ENCODE measurements at places on chromosomes 2 and 18.

DNA sequence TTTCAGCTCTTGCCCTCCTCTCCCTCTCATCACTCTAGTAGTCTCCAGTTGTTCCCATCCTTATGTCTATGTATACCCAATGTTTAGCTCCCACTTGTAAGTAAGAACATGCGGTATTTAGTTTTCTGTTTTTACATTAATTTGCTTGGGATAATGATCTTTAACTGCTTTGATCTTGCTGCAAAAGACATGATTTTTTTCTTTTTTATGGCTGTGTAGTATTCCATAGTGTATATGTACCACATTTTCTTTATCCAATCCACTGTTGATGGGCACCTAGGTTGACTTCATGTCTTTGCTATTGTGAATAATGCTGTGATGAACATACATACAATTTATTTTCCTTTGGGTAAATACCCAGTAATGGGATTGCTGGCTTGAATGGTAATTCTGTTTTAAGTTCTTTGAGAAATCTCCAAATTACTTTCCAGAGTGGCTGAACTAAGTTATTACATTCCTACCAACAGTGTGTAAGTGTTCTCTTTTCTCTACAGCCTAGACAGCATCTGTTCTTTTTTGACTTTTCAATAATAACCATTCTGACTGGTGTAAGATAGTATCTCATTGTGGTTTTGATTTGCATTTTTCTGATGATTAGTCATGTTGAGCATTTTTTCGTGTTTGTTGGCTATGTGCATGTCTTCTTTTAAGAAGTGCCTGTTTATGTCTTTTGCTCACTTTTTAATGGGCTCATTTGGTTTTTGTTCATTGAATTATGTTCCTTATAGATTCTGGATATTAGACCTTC lies 179.6 kb upstream of the SLC39A10 start:
- no peak for DNase-seq

DNA sequence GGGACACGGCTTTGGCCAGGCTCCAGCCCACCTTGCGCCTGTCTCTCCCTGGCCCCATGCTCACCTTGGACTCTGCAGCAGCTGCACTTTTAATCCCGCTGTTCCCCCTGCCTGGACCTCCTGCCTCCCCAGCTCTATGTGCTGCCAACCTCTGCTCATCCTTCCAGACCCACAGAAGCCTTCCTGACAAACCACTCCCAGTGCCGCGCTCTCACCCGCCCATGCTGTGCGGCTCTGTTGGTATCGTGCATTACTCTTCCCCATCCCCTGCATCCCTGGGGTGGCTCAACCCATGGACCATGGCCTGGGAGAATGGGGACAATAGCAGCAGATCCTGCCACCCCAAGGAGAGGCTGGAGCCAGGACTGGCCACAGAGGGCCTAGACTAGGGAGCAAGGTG lies 303.6 kb downstream of the CELF4 start:
- no peak for DNase-seq

- no peak for DNase-seq
Observed at GRCh38 chr2:160241251-160242137, 41.4 kb upstream of the ITGB6 start.

- DNase-seq, result no peak
Observed at GRCh38 chr2:4047961-4048891, 344.9 kb downstream of the DCDC2C start.

- DNase-seq, result no peak
Observed at GRCh38 chr2:8310557-8311455, 371.1 kb upstream of the ID2 start.

- DNase-seq, result no peak
Observed at GRCh38 chr2:18001671-18002070, 123.2 kb downstream of the KCNS3 start.

- no peak for DNase-seq
Observed at GRCh38 chr2:231521-232185, 32.2 kb downstream of the SH3YL1 start.

DNA sequence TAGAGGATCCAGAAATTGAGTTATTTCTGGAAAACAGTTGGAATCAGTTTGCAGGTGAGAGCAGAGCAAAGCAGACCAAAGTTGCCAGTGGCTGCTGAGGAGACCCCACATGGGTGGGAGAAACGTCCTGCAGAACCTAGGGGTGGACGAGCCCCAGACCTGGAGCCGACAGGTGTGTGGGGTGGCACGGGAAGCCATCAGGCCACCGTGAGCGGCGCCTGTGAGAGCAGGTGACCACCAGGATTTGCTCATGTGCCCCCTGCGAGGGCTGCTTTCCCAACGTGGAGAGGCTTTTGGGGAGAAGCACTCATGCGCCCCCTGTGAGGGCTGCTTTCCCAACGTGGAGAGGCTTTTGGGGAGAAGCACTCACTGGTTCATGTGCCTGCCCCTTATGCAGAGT lies 116.8 kb upstream of the NFATC1 start:
- DNase-seq, result no peak

DNA sequence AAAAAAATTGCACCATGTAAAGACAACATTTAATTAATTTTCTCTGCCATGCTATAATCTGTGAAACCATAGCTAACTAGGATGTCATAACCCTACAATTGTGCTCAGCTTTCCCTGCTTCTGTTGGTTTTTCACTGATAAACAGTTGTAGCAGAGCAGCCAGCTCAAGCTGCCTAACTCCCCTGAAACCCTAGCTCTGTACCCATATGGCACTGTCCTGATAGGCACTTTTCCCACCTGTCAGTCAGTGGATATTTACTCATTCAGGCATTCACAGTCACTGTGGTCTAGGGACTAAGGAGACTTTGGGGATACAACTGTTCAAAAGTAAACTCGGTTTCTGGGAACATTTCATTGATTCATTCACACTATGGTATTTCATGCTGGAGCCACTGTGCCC lies 407.0 kb downstream of the DSEL start:
- DNase-seq, result no peak

DNA sequence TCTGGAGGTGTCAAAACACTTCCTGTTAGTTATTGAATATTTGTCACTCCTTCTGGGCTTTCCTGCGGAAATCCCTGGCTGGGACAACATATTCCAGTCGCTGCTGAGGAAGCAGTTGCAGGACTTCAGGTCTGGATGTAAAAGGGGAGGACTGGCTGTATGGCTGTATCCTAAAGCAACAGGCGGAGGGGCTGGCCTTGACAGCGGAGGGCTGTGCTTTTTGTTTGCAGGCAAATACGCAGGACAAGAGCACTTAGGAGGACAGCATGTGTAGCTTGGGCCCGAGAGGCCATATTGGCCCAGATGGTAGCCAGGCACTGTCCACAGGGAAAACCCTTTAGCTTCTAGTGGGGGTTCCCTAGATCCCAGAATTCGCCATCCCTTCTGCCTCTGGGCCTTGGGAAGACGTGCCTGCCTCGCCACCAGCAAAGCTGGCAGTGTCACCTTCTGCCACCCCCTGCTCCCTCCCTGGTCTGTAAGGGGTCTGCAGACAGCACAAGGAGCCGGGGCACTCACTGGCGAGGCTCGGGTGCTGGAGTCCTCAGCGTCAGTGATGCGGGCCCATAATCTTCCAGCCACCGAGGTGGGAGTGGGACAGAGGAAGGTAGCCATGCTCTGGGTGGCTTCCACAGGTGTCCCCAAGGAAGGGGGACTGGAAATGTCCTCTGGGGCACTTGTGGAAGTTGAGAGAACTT lies 6.7 kb downstream of the NPPC start:
- DNase-seq, result no peak

GRCh38 chr2:37599688-37600525 lies 71.5 kb downstream of the CDC42EP3 start:
- no peak for DNase-seq

GRCh38 chr2:70132244-70133126 lies 45.2 kb downstream of the PCBP1 start:
- no peak for DNase-seq

DNA sequence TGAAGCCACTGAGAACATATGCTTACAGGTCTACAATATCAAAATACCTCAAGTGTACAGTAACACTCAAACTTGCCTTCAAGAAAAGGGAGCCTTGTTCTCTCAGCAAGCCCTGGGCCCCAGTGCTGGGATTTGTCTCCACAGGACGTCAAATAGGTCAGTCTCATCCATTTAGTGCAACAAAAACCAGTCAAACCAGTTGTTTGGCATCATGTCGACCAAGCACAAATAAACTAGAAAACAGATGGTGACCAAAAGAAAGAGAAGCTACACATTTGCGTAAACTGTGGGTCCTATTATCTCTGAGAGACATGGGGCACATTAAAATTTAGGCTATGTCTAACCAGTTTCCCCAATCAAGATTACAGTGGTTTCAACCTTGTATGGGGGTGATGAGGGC lies 182.6 kb upstream of the PKDCC start:
- DNase-seq, result no peak

DNA sequence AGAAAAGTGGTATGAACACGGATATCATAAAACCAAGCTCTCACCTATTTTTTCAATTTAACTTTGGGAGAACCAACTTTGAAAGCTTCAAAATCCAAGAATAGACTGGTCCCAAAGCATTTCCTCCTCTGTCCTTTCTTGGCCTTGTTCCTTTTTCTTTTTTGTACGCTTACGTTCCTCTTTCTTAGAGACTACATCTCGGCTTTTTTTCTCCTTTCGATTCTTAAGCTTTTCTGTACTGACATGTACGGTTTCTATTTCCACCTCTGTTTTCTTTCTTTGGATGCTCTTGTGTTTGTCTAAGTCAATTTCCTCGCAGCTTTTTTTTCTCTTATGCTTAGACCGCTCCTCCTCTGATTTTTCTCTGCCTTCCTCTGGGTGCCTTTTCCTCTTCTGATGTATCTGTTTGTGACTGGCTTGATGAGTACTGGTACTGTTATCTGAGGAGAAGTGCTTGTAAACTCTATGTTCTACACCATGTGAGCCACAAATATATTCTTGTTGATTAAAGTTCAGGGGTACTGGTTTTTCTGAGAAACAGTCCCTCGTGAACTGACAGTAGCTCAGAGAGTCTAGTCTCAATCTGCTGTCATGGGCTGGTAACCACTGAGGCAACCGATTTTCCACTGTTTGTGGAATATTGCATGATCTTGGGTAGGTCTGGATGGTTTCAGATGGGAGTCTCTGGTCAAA lies 11.5 kb upstream of the RNU2-63P start:
- no peak for DNase-seq

- no peak for DNase-seq
Observed at GRCh38 chr2:17643031-17643615, 102.6 kb downstream of the VSNL1 start.

- DNase-seq, result no peak
Observed at GRCh38 chr2:38829971-38830370, 45.8 kb downstream of the DHX57 start.

DNA sequence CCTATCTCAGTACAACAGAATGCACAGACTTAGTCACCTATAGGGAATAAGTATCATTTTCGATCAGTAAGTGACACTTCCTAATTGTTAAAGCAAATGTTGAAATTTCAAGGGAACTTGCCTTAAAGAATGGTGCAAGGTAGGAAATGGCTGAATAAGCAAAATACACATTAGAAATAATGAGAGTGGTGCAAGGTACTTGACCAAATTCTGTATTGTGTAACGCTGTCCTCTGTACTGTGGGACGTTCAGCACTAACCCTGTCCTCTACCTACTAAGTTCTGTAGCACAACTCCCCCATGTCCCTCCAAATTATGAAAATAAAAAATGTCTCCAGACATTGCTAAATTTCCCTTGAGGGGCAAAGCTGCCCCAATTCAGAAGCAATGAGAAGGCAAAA lies 19.4 kb downstream of the MMADHC start:
- DNase-seq, result no peak

- DNase-seq, result no peak
Observed at GRCh38 chr2:215466097-215466909, 30.4 kb upstream of the FN1 start.

DNA sequence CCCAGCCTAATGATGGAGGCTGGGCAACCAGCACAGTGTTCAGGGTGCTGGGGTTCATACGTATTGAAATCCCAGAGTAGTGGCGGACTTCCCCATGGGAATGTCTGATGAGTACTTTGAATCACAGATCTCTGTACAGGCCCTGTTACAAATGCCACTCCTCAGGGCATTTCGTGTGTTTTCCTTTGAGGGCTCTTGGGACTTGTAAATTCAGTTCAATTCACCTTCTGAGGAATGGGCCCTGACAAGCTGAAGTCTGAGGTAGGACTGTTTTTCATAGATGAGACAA lies 288 bp upstream of the RDH14 start:
- no peak for DNase-seq

DNA sequence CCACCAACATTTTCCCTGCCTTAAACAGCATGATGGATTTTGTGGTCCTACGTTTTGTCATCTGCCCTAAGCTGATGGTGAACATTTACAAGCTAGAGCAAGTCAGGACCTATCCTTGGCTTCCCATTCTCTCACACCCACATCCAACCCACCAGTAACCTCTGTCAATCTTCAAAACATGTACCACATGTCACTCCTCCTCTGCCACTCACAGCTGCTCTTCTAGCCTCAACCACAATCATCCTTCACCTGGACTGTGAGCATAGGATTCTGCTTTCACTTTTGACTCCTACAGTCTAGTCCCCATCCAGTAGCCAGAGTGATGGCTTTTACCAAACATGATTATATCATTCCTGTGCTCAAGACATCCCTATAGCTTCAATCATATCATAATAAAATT lies 279.8 kb upstream of the DLGAP1 start:
- no peak for DNase-seq

DNA sequence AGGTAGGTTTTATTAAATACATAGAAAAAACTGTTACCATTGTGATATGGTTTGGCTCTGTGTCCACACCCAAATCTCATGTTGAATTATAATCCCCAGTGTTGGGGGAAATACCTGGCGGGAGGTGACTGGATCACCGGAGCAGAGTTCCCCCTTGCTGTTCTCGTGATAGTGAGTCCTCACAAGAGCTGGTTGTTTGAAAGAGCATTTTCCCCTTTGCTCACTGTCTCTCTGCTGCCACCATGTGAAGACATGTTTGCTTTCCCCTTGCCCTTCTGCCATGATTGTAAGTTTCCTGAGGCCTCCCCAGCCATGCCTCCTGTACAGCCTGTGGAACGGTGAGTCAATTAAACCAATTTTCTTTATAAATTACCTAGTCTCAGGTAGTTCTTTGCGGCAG lies 352.7 kb upstream of the SLC39A10 start:
- no peak for DNase-seq

DNA sequence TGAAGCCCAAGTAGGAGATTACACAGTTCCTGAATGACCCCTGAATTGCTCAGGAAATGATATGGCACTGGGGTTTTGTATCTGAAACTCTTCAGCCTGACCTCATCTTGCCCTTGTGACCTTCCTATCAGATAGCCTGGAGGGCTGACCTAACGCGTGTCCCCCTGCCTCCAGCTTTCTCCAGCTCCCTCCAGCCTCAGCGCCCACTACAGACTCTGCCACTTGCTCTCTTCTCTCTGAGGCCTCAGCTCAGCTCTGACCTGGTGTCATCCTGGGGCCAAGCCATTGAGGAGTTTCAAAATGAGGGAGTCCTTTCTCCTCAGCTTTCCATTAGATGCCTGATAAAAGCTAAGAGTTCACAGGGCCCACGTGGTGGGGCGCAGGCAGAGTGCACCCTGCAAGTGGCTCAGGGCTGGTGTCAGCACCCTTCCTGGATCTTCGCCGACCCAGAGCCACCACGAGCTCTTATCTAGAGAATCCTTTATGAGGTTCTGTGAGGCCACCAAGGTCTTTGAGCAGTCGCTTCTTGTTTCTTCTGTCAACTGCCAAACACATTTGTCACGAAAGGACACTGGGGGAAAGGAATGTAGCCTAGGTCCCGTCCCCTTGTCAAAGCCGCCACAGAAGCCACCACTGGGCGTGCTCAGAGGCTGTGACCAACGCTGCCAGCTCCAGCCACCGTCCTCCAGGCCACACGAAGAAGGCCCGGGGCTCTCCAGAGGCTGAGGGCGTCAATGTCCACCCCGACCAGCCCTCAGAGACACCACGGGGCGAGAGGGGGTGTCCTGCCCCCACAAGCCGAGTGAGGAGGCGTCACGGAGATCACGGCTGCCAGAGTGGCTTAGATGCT lies 131.3 kb upstream of the GPC1 start:
- DNase-seq, result no peak

GRCh38 chr2:201467666-201468065 lies 16.1 kb downstream of the STRADB start:
- no peak for DNase-seq
